Cerebellar cortex (tissue), 1 donor: ENCODE measurements at places on chromosomes 6 and 20.

- DNase-seq: peak; percentile 74
These were observed 88.4 kb downstream of the CDC5L start for GRCh38 chr6:44475779-44476434.

DNA sequence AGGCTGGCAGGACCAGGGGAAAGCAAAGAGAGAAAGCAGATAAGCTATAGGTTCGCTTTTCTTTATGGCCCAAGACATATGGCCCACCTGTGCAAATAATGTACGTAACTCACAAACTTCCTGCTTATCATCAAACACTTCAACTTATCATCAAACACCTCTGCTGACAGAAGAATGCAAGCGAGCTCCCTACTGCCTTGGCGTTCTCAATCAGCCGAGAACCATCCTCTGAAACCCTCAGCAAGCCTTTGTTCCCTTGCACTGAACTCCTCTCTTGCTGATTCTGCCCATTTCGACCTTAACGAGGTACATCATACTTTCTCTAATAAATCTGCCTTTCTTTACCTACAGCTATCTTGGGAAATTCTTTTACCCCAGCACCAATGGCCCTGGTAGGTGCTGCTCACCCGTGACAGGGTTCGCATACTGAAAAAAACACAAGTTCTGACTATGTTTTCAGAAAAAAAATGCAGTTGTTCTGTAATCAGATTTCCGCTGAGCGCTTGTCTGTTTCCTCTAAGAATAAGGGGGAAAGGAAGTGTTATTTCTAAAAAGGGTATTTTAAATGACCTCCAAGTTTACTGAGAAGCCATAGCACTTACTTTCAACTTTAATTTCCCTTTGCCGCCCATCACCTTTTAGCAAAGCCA is 28.3 kb downstream of the SERPINB6 start:
- no peak for DNase-seq

GRCh38 chr6:5208057-5208456 is 52.7 kb downstream of the LYRM4 start:
- DNase-seq: no peak

DNA sequence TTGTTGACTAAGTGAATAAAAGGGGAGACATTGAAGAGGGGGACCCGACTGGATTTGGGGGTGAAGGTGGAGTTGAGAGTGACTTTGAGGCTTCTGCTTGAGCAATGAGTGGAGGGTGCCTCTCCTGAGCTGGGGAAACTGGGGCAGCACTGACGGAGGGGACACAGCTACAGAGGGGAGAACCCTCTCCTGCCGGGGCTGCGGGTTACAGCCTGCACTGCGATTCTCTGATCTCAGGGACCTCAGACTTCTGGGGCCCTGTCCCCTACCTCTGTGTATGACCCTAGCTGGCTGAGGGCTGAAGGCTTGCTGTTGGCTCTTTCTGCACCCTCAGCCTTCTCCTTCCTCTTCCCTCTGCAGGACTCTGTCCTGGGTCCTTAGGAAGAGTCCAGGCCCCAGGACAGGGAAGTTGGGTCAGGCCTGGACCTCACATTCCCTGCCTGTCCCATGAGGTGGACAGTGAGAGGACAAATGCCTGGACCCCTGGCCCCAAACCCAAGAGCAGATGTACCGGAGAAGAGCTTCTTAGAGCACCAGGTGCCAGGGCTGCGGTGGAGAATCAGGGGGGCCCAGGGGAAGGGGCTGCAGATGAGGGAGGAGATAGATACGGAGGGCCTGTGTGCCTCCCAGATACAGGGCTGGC is 13.7 kb upstream of the FAM110A start:
- no peak for DNase-seq

GRCh38 chr20:47266847-47267515 is 89.5 kb downstream of the ZMYND8 start:
- no peak for DNase-seq

GRCh38 chr6:89655122-89655521 is 16.6 kb upstream of the LYRM2 start:
- DNase-seq: no peak

GRCh38 chr6:73258721-73259120 is 4.3 kb downstream of the KHDC1 start:
- DNase-seq: no peak

DNA sequence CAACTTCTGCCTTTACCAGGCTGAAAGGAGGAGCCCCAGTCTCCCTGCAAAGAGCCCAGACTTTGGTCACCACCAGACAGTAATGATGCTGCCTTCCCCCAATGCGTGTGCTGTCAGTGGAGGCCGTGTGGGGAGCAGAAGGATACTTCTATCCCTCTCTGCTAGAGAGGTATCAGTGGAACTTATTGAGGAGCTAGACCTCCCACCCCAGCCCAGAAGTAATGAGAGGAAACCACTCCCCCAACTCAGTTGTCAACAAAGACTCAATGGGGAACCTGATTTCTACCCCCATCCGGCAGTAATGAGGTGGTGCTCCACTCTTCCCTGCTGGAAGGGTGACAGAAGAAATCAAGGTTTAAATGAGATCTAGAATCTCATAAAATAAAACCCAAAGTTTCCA is 4.4 kb upstream of the WFDC8 start:
- no peak for DNase-seq

DNA sequence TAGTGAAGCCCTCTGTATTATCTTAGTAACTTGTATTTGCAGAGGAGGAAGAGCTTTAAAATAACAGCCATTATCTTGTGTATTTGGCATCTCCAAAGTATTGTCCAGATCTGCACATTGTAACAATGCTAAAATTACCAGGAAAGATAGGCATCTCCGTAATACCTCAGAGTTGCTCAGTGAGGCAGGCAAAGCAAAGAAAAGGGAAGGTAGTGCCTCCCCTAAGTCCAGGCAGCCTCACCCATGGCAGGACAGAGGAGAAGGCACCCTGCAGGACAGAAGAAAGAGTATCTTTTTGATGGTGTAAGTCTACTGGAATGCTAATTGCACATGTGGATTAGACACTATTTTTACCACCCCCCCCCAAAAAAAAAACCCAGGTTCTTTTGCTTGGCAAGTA is 13.6 kb upstream of the SSTR4 start:
- no peak for DNase-seq

DNA sequence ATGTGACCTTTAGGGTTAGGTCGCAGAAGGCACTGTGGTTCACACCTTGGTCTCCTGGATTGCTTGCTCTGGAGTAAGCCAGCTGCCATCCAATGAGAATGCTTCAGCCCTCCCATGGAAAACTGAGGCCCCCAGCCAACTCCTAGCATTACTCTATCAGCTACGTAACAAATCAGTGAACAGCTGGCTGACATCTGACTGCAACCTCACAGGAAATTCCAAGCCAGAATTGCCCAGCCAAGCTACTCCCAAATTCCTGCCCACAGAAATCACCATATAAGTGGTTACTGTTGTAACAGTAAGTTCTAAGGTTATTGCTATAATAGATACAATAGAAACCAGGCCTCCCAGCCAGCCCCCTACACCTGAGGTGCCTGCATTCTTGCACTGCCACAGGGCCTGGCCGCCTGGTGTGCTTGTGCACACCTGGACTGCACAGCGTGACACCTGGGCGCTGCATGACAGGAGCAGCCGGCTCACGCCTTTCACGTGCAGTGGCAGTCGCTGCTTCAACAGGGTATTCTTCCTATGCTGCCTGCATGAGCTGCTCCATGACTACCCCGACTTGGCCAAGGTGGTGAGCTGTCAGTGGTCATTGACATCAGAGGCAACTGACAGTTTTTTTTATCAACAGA is 429.7 kb upstream of the RUNX2 start:
- DNase-seq: no peak

- DNase-seq: no peak
These were observed 6.4 kb downstream of the CD109 start for GRCh38 chr6:73702444-73702843.

GRCh38 chr20:31820228-31820627 is 1.1 kb downstream of the MYLK2 start:
- no peak for DNase-seq

DNA sequence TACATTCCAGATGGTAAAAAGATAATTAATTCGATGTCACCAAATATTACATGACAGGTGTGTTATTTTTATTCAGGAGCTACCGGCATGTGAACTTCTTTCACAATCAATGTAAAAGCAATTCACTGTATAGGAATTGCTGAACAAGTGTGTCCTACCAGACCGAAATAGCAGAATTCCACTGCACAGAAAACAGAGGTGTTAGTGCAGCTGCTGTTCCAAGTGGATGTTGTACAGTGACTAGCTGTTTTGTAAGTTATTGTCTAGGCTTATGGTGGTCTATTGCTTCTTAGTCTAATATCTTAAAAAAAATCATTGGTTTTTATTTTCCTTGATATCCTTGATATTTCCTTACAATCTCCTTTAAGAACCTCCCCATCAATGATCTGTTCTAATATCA is 107.4 kb downstream of the COL19A1 start:
- DNase-seq: no peak

- no peak for DNase-seq
These were observed 13.7 kb downstream of the NPEPL1 start for GRCh38 chr20:58706150-58706892.

- no peak for DNase-seq
These were observed 6.1 kb upstream of the PKIG start for GRCh38 chr20:44576297-44576696.

GRCh38 chr6:1640476-1640875 is 30.8 kb downstream of the FOXC1 start:
- DNase-seq: no peak

DNA sequence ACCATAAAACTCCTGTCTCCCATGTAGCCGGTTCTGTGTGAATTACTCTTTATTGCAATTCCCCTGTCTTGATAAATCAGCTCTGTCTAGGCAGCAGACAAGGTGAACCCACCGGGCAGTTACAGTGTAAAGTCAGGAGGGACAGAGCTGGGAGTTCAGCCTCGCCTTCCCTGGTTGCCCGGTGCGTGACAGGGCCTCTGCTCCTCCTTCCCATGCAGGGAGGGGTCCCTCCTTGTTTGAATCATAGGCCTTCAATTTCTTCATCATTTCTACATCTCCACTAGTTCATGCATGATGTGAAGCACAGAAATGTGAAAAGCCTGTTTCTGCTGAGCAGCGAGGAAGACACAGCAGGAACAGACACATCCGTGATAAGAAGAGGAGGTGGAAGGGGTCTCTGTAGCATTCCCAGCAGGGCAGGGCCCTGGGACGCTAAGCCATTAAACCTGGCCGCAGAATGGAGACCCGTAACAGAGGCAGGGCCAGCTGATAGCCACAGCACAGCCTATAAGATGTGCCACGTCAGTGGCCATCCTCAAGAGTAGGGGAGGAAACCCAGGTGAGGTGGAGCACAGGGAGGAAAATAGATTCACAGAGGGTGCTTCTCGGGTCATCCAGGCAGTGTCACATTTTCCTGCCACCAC is 106.7 kb upstream of the CST7 start:
- no peak for DNase-seq

DNA sequence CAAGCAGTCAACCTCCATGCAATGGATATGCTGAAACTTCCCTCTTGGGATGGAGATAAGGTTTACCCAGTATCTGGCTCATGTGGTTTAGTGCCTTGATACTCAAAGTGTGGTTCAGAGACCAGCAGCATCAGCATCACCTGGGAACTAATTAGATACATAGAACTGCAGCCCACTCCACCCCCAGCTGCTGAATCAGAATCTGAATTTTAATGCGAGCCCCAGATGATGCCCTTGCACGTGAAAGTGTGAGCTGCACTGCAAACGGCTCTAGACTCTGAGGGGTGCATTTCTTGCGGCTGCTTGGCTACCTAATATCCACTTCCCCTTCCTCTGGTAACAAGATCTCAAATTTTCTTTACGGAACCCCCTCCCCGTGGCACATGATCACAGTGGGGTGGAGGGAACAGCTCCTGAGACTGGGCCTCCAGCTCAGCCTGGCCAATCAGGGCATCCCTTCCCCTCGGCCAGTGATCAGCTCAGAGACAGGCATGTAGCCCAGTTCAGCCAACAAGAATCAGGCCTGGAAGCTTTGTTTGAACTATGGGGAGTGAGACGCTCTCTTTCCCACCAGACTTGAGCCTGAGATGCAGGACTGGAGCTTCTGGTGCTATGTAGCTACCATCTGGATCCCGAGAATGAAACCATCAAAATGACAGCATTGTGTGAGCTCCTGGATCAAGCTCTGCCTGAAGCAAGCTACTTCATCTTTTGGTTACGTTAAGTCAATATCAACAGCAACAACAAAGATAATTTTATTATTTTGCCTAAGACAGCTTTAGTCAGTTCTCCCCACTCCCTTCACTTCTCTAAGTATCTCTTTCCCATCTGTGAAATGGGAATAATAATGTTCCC is 12.8 kb downstream of the KCNK15 start:
- no peak for DNase-seq

GRCh38 chr6:42450477-42451332 is 1.0 kb downstream of the TRERF1 start:
- peak; percentile 37 for DNase-seq

GRCh38 chr6:27040244-27041042 is 207.1 kb upstream of the PRSS16 start:
- no peak for DNase-seq

DNA sequence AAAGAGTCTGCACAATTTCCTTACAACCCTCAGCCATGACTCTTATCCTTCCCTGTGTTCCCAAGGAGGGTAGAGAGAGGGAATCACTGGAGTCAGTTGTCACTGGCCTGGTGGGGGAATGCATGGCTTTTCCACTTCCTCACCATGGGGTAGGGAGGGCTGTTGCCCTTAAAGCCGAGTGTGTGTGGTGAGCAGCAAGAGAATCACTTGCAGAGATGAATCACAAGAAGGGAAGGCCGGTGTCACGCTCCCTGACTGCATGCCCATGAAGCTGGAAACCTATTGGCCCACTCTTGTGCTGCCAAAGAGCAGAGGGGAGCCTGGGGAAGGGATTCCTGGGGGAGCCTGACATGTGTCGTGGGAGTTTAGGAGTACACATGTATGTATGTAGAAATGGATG is 18.1 kb upstream of the BMP6 start:
- no peak for DNase-seq

DNA sequence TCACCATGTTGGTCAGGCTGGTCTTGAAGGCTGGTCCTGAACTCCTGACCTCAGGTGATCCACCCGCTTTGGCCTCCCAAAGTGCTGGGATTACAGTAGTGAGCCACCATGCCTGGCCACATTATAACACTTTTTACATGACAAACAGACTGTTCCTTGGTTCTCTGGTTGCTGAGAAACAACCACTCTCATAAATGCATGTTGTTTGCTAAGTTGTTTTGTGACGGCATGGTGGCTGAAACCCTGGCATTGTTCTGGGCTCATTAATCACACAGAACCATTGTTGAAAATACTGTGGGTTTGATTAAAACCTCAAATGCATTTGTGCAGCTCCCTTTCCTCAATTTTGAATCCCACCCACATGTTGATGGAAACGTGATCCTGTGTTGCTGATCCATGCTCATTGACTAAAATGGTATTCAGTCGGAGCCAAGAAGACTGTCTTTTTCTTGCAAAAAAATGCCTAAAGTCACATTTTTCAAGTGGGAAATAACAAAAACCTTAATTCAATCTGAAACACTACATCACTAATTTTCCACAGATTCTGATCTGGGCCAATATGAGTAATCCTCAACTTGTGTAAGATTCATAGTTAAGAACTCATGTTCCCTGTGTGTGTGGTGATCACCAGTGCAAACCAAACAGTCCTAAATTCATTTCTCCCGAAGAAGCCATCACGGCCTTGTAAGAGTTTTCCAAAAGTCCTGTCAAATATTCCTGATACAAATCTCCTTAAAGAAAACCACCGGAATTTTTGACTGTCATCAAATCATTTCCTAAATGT is 132.8 kb downstream of the FNDC1 start:
- DNase-seq: no peak
